ENCODE measurements at places on chromosomes 12 and 14.

GRCh38 chr12:124750787-124751471 is 112.7 kb downstream of the SCARB1 start:
- DNase-seq = no peak

GRCh38 chr14:67933266-67933665 is 113.7 kb downstream of the RAD51B start:
- DNase-seq = no peak

DNA sequence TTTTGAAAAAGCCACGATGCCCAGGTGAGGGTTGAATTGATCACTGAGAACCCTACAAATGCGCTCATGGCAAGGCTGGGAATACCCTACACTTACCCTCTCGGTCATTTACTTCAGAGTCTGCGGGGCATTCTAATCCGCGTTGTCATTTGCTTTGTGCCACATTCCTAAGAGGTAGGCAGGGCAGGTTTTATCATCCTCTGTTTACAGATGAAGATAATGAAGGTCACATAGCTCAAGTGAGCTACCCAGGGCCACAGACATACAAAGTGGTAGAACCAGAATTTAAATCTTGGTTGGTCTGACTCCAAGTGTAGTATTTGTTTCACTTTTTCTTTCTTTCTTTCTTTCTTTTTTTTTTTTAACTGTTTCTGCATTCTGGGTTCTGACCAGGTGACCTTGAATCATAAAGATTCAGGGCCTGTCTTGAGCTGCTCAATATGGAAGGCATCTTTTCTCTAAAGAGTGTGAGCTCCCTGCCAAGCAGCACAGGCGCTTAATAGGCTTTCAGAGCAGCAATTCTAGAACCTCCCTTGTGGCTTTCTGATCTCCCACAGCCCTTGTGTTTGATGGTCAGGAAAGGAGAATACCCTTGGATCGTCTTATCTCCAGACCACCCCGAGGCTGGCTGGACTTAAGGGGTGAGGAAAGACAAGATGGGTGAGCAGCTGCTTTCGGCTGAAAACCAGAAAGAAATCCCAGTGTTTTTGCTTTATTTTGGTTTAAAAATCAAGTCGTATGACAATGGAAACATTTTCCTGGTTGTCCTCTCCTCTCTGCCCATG is 662 bp upstream of the BATF start:
- no peak for DNase-seq

GRCh38 chr12:89098441-89099112 is 253.7 kb downstream of the DUSP6 start:
- DNase-seq = no peak

DNA sequence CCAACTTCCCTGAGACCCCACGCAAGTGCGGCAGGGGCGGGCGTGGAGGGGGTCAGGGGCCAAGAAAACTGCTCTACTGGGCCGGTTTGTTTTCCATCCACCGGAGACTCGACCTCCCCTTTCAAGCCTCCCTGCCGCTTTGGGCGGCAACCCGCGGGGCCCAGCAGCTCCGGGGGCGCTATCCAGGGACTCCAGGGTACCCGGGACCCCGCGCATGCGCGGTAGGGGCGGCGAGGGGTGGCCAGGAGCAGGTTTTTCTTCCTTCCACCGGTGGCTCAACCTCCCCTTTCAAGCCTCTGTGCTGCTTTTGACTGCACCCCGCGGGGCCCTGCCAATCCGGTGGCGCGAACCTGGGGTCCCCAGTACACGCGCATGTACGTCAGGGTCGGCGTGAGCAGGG is 323.5 kb downstream of the ALG10 start:
- DNase-seq = no peak

- DNase-seq = no peak
These were observed 5.1 kb downstream of the KMT5A start for GRCh38 chr12:123388951-123389559.

DNA sequence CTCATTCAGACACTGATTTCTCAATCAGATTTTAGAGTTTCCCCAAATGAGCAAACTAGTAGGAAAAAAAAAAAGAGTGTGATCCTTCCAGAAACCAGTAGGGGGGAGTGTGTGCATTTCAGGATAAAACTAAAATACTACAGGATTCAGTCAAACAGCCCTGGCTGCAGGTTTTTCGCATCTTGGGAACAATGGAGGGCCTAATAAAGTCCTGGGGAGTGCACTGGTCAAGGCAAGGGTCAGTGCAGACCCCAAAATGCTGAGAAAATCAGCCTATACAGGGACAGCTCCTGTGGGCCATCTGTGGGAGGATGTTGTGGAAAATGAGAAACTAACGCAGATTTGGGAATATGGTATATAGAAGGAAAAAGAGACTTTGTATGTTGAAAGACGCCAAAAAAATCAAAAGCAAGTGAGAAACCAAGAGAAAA is 22.2 kb upstream of the ABCD4 start:
- no peak for DNase-seq

DNA sequence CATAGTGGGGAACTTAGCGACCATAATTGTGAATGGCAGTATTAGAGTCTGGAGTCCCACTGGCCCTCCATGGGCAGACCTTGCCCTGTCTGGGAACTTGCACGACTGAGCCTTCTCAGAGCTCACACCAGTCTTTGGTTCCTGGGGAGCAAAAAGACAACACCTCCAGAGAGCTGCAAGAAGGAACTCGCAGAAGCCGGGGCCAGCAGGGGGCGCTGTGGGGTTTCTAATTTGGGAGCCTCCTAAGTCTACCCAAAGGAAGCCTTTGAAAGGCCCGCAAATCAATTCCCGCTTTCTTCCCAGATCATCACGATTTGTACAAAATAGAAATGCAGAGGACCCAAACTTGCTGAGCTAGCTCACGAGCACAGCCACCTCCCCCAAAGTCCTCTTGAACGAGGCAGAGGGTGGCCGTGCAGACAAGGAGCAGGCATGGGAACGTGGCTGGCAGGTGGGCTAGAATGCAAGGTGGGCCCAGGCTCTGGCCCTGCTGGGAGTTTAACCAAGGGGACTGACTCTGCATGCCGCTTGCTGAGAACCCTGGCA is 46.3 kb upstream of the FBXO21 start:
- DNase-seq = peak; percentile 71

- no peak for DNase-seq
These were observed 2.8 kb upstream of the CNIH1 start for GRCh38 chr14:54443981-54444380.

- DNase-seq = no peak
These were observed 6.4 kb downstream of the STX2 start for GRCh38 chr12:130832561-130833209.

GRCh38 chr14:53963320-53964227 is 6.9 kb upstream of the BMP4 start:
- DNase-seq = no peak

- no peak for DNase-seq
These were observed 581.1 kb upstream of the MGAT4C start for GRCh38 chr12:86837246-86837645.

GRCh38 chr12:130947028-130947613 is 6.6 kb upstream of the ADGRD1 start:
- no peak for DNase-seq
